Activated CD8-positive, alpha-beta T cell treated with anti-CD3 and anti-CD28 coated beads, Interleukin-2, amount 10 ng/mL, durations not matched to agents 7 days and 5 days (primary cell): ENCODE measurements at places on chromosomes 5 and 9. TPM values are rescaled to one million over a fixed set of nuclear protein-coding genes. Genes with fewer than 3 reads are reported as not detected.

- no peak overlapping the region for H3K4me3 ChIP-seq
- no peak overlapping the region for H3K27ac ChIP-seq
- no peaks in the 10 kb centered on the region for H3K27me3 ChIP-seq
- DNase-seq = no peak
- H3K36me3 ChIP-seq = peaks cover 68% of the 10 kb centered on the region
These were observed 45.0 kb upstream of the CDKN2B start for GRCh38 chr9:22054076-22054475.

GRCh38 chr5:81783401-81783800, 32.5 kb upstream of the SSBP2 start:
- H3K27ac ChIP-seq = no peak overlapping the region
- peaks cover 18% of the 10 kb centered on the region for H3K4me1 ChIP-seq
- no peak for DNase-seq

- no peak overlapping the region for H3K27ac ChIP-seq
- no peaks in the 10 kb centered on the region for H3K27me3 ChIP-seq
- H3K4me1 ChIP-seq = peaks cover 6% of the 10 kb centered on the region
- H3K4me3 ChIP-seq = no peak overlapping the region
These were observed 268.2 kb downstream of the HSPA4 start for GRCh38 chr5:133319905-133320520.

GRCh38 chr9:127838375-127839078, 15.9 kb downstream of the ENG start:
- H3K27me3 ChIP-seq = no peaks in the 10 kb centered on the region
- DNase-seq = no peak
- H3K36me3 ChIP-seq = peaks cover 6% of the 10 kb centered on the region

GRCh38 chr9:102985162-102985895, 9.8 kb upstream of the CYLC2 start:
- H3K27ac ChIP-seq = no peak overlapping the region
- H3K4me1 ChIP-seq = no peaks in the 10 kb centered on the region
- H3K27me3 ChIP-seq = no peaks in the 10 kb centered on the region

Gene HABP4
- 5.0 TPM for total RNA-seq

DNA sequence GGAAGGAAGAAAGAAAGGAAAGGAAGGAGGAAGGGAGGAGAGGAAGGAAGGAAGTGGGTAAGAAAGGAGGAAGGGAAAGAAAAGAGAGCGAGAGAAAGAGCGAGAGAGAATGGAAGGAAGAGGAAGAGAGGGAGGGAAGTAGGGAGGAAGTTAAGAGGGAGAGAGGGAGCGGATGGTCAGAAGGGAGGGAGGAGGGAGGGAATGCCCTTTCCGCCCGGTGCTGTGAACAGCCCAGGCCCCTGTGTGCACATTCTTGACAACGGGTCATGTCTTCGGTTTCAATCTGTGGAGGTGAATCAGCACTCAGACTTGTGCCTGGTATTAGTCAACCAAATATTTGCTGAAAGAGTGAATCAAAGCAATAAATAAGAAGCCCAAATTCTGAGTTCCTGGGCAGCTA, 39.2 kb downstream of the PRUNE2 start:
- H3K4me3 ChIP-seq = no peak overlapping the region
- H3K27ac ChIP-seq = no peak overlapping the region
- peaks cover 4% of the 10 kb centered on the region for H3K27me3 ChIP-seq
- no peaks in the 10 kb centered on the region for H3K36me3 ChIP-seq
- H3K4me1 ChIP-seq = no peaks in the 10 kb centered on the region

DNA sequence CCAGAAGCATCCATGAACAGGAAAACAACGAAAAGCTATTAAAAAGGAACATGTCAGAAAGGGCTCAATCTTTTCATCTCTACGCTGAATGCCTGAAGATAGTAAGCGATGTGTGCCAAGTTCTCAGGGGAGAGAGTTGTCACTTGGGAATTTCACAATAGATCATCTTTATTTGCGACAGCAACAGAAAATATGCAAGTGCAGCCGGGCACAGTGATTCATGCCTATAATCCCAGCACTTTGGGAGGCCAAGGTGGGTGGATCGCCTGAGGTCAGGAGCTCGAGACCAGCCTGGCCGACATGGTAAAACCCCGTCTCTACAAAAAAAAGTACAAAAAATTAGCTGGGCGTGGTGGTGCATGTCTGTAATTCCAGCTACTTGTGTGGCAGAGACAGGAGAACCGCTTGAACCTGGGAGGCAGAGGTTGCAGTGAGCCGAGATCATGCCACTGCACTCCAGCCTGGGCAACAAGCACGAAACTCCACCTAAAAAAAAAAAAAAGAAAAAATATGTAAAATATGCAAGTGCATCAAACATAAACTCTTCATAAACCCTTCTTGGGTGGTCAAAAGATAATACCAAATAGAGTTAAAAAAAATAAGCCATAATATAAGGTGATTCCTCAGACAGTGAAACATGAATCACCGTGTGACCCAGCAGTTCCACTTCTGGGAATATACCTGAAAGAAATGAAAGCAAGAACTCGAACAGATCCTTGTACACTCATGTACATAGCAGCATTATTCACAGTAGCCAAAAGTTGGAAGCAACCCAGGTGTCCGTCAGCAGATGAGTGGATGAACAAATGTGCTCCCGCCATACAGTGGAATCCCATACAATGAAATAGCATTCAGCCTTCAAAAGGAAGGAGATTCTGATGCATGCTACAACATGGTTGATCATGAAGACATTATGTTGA, 16.2 kb downstream of the SFXN1 start:
- H3K27me3 ChIP-seq = no peaks in the 10 kb centered on the region
- DNase-seq = no peak
- H3K4me1 ChIP-seq = peaks cover 37% of the 10 kb centered on the region
- H3K27ac ChIP-seq = no peak overlapping the region
- no peak overlapping the region for H3K4me3 ChIP-seq

DNA sequence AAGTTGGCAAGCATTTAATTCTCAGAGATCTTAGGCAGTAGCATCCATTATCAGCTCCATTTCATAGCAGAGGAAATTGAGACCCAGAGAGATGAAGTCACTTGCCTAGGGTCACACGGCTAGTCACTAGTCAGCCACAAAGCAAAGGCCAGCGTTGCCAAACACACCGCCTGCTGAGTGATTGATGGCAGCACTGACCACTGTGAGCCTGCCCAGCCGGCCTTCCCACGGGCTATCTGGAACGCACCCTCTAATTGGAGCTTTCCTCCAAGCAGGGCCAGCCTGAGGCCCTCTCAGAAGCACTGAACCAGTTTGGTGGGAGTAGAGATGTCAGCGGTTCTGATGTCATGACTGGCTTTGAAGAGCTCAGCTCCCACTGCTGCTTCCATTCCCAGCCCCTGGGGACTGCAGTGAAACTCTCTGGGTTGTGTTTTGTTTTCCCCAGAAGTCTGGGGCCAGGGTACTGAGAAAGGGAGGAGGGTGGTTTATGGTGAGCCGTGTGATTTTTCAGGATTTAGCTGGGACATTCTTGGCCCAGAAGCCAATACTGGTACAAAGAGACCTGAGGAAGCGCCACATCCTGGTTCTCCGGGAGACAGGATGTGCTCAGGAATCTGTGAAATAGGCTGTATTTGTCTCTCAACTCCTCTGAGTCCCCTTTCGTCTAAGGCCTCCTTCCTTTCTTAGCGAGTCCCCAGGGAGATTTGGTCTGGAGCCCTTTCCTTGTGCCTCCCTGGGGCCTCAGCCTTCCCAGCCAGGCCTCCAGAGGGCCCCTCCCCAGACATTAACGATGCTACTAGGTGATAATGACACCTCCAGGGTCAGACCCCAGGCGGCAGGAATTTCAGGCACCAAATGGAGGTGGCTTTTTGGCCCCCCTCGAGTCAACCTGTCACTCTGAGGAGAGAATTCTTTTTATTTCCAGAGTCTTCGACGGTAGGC, 44.5 kb downstream of the SPRY4 start:
- no peaks in the 10 kb centered on the region for H3K27me3 ChIP-seq
- no peak overlapping the region for H3K27ac ChIP-seq
- DNase-seq = no peak
- no peaks in the 10 kb centered on the region for H3K36me3 ChIP-seq
- H3K4me1 ChIP-seq = no peaks in the 10 kb centered on the region
- H3K4me3 ChIP-seq = no peak overlapping the region

DNA sequence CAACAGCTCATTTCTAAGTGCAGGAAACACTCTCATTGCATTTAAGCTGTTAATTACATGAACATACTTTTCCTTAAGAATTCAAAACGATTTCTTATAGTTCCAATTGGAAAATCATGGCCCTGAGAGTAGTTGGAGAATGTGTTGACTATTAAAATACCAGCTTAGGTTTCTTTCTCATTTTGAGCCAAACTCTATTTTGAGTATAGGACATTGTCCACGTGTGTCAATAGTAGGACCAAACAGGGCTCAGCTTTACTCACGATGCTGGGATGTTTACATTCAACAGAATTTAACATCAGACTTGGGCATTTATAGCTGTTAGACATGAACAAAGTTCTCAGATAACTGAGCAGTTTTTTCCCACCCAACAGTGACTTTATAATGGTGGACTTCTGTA, 39.6 kb downstream of the ADCY2 start:
- no peak for DNase-seq
- no peaks in the 10 kb centered on the region for H3K36me3 ChIP-seq
- no peak overlapping the region for H3K4me3 ChIP-seq

Gene CCDC180
- total RNA-seq = 3.6 TPM

DNA sequence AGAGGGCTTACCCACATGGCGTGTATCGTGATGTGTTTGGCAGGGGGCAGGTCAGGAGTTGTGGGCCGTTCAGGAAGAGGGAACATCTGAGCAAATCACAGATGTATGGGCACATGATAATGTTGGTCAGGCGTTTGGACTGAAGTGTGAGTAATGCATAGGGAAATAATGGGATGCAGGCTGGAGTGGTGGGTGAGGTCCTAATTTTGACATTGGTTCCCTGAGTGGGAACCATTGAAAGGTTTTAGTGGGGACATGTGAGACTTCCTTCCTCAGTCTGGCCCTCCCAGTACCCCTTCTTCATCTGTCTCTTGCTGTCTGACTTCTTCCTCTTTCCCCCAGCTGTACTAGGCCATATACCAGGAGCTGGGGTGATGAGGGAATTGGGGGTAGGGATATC, 7.6 kb downstream of the OTULIN start:
- H3K36me3 ChIP-seq = peaks cover 53% of the 10 kb centered on the region
- peaks cover 87% of the 10 kb centered on the region for H3K4me1 ChIP-seq
- no peak overlapping the region for H3K4me3 ChIP-seq
- DNase-seq = no peak
- H3K27ac ChIP-seq = peak overlapping the region; percentile 1

DNA sequence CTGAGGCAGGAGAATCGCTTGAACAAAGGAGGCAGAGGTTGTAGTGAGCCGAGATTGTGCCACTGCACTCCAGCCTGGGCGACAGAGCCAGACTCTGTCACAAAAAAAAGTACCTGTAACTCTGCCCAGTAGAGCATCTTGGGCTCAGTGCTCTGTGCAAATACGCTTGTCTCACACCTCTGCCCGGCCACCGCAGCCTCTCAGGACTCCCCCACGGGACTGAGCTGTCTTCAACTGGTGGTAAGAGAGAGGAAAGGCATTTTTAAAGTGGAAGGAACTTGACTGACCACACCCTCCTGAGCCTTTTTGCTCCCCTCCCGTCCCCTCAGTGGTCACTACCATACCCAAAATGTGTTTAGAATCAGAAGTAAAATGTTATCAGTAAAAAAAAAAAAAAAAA, 174.3 kb upstream of the PIK3R1 start:
- H3K27ac ChIP-seq = no peak overlapping the region
- peaks cover 2% of the 10 kb centered on the region for H3K27me3 ChIP-seq
- H3K36me3 ChIP-seq = no peaks in the 10 kb centered on the region
- no peak for DNase-seq
- no peak overlapping the region for H3K4me3 ChIP-seq
- H3K4me1 ChIP-seq = no peaks in the 10 kb centered on the region
